ENCODE measurements at places on chromosomes 1 and 21.

GRCh38 chr1:226660410-226661182, 78.5 kb downstream of the ITPKB start:
- DNase-seq: no peak

DNA sequence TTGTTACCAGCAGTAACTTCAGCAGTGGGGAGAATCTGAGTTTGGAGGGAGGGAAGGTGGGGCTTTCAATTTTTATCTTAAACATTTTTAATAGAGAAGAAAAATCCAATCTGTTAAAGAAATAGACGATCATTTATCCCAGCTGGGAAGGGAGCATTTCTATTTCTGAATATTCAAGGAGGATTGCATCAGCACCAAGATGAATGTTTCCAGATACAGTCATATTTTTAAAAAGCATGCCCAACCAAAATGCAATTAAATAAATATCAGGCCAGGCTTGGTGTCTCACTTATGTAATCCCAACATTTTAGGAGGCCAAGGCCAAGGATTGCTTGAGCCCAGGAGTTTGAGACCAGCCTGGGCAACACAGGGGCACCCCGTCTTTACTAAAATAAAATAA, 1.7 kb upstream of the ATP1A4 start:
- DNase-seq: no peak

DNA sequence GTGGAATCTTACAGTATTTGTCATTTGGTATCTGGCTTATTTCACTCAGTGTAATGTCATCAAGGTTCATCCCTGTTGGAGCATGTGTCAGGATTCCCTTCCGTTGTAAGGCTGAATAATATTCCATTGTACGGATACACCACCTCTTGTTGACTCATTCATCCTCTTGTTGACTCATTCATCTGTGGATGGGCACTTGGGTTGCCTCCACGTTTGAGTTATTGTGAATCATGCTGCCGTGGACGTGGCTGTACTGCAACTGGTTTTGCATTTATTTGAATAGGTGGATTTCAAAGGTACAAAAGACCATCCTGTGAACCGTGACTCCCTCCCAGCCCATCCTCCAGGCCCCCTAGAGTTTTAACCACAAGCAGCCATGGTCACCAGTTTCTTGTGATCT, 11.9 kb upstream of the TCP10L start:
- no peak for DNase-seq

DNA sequence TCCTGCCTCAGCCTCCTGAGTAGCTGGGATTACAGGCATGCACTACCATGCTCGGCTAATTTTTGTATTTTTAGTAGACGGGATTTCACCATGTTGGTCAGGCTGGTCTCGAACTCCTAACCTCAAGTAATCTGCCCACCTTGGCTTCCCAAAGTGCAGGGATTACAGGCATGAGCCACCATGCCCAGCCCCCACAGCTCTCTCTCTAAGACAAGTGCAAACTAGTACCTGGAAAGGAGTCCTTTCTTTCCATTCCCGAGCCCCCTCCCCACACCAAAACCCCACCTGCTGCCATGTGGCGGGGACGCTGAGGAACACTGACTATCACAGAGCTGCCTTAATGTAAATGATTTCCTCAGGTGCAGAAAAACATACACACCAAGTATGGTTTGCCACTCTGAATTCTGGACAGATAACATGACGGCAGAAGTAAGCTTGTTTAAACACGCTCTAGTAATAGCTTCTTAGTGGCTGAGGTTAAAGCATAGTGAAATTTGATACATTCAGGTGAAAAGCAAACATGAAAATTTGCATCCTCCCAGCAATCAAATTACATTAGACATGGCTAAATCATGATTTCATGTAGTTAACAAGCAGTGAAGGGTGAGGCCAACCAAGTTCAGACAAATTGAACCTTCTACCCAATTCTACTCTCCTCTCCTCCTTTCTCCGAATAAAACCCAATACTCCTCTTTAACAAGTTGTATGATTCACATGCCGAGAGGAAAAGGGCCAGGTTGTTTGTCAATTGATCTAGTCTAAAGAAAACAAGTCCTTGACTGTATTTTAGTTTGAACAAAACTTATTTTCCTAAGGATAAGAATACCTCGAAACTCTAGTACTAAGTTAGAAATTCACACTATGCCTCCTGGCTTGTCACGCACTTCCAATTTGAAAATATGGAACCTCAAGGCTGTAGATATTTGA, 19.8 kb downstream of the ERRFI1 start:
- no peak for DNase-seq

DNA sequence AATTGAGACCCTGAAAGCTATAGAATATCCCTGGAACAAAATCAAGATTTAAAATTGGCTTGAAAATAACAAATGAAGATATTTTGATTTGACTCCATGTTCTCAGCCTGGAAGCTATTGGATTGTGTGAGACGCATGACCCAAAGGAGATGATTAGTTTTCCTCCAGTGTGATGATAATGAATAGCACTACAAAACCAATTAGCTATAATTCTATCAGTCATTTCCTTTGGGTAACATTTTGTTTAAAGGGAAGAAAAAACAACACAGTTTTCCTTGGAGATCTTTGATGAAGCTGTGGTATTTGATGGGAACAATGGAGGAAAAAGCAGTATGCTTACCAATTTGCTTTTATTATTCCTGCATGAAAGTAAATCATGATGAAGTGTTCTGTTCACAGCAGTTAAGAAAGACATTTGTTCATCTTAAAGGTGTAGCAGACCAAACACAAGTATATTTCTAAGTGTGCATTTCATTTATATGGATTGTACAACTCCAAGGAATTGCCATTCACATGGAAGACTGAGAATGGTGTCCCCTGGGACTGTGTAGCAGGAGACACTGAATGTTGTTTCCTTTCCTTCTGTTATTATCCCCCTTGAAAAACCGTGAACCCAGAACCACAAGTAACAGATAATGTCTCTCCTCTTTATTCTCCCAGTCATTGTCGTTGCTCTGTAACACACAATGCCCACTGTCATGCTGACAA, 111.4 kb downstream of the CACHD1 start:
- no peak for DNase-seq

- no peak for DNase-seq
These were observed 3.1 kb upstream of the EGLN1 start for GRCh38 chr1:231424950-231425805.

DNA sequence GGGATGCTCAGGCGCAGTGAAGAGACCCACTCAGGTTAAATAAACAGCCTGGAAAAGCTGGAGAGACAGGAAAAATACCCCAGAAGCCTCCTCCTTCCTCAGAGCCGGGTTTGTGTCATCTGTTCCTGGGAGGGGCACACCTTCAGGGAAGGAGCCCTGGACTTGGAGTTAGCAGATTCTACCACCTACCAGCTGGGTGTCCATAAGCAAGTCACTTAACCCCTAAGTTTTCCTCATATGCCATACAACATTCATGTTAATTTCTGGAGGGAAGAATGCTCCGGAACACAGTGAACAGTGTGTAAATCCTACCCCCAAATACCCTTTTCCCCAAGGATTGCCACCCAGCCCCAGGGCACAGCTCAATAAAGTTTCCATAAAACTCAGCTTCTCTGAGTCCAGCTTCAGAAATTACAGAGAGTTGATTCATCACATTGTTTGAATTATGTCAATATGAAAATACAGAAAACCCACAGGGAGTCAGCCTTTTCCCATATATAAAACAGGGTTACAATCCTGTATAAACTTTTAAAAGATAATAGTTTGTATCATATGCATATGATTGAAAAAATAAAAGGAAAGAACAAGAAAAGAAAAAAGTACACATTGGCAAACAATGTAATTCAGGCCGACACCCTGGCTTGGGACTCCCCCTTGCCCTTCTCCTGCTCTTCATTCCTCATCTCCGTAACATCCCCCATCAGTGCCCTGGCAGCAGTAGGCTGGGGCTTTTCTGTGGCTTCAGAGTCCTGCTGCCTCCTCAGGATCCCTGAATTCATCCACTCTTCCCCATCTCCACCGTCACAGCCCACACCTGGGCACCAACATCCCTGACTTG, 291.8 kb upstream of the USP24 start:
- DNase-seq: no peak

GRCh38 chr1:3417934-3418333, 36.5 kb upstream of the ARHGEF16 start:
- DNase-seq: no peak

- DNase-seq: no peak
These were observed 10.4 kb upstream of the ZNF669 start for GRCh38 chr1:247114351-247115140.

DNA sequence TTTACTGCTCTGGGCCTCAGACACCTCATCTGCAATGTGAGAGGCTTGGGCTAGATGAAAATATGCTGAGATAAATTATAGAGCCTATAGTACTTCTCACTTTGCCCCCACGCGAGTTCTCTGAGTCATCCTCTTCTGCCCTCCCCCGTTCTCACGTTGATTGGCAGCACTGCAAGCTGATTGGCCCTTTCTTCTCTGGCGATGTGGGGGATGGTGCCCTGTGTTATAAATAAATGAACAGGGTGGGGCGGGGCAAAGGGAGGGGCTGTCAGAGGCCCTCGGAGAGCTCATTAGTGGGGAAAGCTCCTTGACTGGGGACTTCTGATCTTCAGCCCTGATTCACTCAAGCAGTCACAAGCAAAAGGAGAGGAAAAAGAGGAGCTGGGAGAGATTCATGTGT, 64.3 kb upstream of the ZC3H12A start:
- DNase-seq: no peak

DNA sequence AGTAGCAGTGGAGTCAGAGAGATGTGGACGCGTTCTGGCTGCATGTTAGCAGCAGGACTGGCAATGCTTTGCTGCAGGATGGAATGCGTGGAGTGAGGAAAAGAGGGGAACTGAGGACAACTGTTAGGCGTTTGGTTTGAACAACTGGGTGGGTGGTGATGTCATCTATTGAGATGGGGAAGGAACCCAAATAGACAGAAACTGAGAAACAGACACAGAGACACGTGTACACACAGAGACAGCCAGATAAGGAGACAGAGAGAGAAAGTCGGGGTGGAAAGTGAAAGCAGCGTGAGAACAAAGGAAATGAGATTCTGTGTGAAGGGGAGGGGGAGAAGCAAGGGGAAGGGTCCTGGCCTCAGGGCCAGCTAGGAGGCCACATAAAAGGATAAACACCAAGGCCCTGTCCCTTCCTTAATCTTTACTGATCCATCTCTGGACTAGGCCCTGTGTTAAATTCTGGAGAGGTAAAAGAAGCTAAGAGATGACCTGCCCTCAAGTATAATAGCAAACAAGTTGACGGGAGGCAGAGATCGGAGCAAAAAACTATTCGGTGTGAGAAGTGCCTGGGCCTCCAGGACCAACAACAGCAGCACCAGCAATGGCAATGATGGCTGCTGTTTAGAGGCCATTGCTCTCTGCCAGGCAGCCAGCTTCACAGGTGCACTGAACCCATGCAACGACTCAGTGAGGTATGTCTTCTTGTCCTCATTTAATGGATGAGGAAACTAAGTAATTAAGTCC, 31.6 kb downstream of the VWA5B1 start:
- peak; percentile 7 for DNase-seq

DNA sequence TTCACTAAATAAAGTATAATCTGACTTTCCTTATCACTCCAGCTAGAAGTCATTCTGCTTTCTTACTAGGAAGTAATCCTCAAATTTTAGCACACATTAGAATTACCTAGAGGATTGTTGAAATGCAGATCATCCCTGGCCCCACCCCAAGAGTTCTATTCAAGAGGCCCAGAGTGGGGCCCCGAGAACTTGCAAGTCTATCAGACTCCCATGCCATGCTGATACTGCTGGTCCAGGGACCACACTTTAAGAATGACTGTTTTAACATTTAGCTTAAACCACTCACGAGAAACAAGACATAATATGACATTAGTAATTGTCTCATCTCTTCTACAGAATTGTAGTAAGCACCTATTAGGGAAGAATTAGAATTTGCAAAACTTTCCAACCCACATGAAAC, 7.7 kb upstream of the SYNJ1 start:
- DNase-seq: no peak

DNA sequence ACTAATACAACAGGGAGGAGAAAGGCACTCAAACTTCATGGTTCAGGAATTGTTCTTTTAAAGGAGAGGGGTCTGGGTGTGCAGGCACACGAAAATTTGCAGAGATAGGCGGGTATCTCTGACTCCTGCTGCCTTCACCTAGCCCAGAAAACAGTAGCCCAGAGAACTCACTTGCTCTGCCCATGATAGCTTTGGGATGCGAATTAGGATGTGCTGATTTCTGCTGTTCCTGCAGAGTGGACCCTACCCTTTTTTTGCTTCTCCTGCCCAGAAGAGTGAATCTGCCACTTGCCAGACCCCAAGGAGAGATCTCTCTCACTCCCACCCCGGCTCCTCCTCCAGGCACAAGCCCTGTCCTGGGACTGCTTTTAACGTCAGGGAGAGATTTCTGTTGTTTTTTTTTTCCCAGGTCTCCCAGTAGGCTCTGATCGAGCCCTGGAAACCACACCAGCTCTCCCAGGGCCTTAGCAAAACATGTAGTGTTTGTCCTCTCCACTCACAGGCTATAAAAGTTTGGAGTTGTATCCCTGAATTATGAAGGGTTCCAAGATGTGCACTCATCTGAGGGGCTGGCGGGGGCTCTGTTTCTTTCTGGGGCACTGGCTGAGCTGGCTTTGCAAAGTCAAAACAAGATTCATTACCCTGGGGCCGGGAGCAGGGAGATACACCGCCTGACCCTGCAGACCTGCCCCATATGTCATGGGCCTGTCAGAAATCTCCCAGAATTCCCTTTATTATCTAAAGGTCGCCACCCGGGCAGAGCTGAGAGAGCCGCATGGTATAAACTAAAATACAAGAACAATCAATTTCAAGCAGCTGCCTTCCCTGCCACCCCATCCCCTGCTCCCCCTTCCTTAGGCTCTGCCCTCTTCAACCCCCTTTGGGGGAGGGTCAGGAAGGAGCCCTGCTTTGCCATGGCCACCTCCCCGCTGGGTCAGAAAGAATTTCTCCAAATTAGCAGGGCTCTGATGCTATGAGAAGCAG, 17.9 kb downstream of the PLXNA2 start:
- DNase-seq: no peak

GRCh38 chr1:76687307-76688175, 179.7 kb upstream of the ST6GALNAC5 start:
- no peak for DNase-seq

DNA sequence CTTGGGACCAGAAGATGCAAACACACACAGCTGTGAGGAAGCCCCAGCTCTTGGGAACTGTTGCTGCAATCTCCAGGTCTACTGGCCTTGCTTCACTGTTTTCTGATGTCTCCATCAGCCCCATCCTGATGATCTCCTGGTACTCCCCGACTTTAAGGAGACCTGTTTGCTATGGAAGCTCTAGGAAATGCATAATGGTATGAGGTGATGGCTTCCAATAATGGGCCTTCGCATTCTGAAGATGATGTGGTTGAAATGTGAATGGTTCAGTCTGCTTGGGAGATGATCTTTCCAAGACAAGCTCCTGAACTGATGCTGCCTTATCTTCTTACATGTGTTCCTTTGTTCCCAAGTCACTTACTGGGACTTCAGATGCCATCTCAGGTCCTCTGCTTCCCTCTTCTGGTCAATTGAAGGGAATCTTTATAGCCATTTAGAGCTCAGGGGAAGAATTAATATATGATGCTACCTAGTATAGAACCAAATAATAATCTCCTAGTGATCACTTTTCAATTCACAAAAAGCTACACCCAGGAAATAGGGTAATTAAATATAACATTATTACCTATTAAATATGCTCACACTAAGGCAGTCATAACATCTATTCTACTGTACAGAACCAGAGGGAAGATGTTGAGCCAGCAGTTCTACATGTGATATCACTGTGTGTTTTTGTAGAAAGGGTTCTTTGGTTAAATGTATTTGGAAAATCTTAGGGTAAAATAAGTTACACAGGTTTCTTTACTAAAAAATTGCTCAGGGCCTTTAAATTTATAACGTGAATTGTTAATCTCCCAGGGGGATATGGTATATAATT, 73.9 kb upstream of the VTCN1 start:
- no peak for DNase-seq

- no peak for DNase-seq
These were observed 44.9 kb upstream of the TINAGL1 start for GRCh38 chr1:31531177-31531999.

GRCh38 chr1:29975036-29975694, 738.8 kb downstream of the PTPRU start:
- no peak for DNase-seq

Data from activated CD4-positive, alpha-beta T cell treated with anti-CD3 and anti-CD28 coated beads for 24 hours (primary cell).